ENCODE measurements at places on chromosomes 2 and 18. TPM values are rescaled to one million over a fixed set of nuclear protein-coding genes. Genes with fewer than 3 reads are reported as not detected.
A peak's percentile ranks its signal among the peaks of the same experiment; 100 is the strongest.

DNA sequence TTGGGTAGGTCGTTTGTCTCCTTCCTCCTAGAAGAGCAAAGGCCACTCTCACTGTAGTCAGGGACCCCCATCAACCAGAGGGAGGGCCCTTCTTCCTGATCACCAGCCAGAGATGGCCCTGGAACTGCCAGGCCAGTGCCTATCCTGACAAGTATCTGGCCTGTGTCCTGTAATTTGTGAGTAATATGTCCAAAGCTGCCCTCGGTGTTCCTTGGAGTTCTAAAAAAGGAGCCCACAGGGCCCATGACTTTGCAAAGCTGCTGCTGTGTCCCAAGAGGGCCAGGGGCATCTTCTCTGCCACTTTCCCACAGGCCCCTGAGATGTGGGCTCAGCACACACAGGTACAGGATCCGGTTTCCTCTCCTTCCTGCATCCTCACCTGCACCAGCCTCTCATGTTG, 212.4 kb downstream of the SEPTIN10 start:
- no peak for DNase-seq
- H3K4me3 ChIP-seq: no peak overlapping the region
- H3K27me3 ChIP-seq: no peaks in the 10 kb centered on the region
- no peaks in the 10 kb centered on the region for H3K4me1 ChIP-seq

GRCh38 chr2:37851428-37851827, 73.7 kb upstream of the RMDN2 start:
- no peaks in the 10 kb centered on the region for H3K27me3 ChIP-seq
- no peak overlapping the region for H3K27ac ChIP-seq
- H3K4me3 ChIP-seq: no peak overlapping the region
- no peak for DNase-seq

DNA sequence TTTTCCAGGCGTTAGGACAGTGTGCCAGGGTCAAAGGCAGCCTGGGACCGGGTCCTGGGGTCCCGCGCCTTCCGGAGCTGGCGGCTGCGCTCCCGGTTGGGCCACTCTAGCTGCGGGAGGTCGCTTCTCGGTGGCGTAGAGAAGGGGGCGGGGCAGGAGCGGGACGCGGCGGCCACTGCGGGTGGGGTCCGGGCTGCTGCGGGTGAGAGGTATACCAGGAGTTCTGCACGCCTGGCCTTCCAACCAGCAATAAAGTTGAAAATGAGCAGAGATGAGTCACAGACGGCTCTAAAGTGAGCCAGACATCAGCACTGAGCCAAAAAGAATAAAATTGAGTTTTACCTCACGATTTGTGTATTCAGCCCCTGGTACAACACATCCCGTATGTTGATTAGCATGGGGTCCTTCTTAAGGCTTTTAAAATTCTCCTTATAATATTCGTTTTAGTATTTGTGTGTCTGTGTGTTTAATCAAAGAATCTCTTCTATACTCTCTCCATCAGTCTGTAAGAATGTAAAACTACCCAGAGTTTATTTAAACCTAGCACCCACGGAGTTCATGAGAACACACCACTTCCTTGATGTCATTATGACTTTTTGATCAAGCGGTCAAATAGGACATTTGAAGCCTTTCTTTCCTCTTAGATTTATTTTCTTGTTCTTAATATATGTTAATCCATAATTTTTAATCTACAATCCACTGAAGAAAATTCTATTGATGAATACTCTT, at the start of gene C1GALT1C1L:
TSS of gene C1GALT1C1L (minus strand) at position 108 of the 729 bp plus-strand sequence. CDS start at position 1, 107 bp downstream.
- H3K4me1 ChIP-seq: no peaks in the 10 kb centered on the region
- no peak within 1 kb of the TSS for H3K4me3 ChIP-seq
- no peaks in the 10 kb centered on the region for H3K36me3 ChIP-seq

- H3K4me1 ChIP-seq: no peaks in the 10 kb centered on the region
- H3K27ac ChIP-seq: no peak overlapping the region
- no peak overlapping the region for H3K4me3 ChIP-seq
- H3K36me3 ChIP-seq: no peaks in the 10 kb centered on the region
Observed at GRCh38 chr2:237759176-237759575, 39.4 kb upstream of the RBM44 start.

The MEP1B gene
- total RNA-seq: 0.36 TPM

DNA sequence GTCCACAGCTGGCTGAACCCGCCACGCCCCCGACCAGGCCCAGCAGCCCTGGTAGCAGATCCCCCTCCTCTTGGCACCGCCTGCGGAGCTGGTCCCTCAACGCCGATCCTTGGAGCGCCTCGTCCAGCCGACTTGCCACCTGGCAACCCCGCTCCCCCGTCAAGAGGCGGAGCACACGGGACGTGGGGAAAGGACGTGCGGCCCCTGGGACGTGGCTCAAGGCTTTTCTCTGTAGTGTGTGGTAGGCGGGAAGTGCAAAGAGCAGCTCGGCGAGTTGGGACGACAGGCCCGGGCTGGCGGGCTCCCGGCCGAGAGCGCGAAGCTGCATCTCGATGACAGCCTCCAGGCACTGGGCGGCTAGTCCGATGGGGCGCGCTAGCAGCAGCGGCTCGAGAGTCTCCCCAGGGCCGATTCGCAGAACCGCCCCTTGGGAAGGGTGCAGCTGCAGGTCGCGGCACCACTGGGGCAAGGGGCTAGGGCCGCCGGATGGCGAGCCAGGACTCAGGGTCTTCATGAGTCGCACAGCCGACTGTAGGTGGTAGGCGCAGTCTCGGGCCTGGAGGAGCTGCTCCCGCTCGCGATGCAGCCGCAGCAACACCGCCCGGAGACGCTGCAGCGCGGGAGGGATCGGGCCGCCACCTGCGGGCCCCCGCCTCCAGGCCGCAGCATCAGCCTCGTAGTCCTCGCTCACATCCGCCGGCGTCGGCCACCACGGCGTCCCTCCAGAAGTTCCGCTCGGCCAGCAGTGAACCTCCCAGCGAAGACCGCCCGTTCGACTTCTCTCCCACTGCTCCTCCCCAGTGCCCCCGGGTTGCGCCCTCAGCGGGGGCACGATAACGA, 617 bp downstream of the CCDC142 start:
- peak overlapping the region; percentile 85 for H3K4me3 ChIP-seq
- peak overlapping the region; percentile 86 for H3K27ac ChIP-seq
- DNase-seq: peak; percentile 54

The SLC4A5 gene
- 1.5 TPM for total RNA-seq

GRCh38 chr2:139353874-139354273, 573.7 kb upstream of the NXPH2 start:
- no peaks in the 10 kb centered on the region for H3K36me3 ChIP-seq
- H3K27ac ChIP-seq: no peak overlapping the region
- no peaks in the 10 kb centered on the region for H3K27me3 ChIP-seq
- H3K4me3 ChIP-seq: no peak overlapping the region
- H3K4me1 ChIP-seq: no peaks in the 10 kb centered on the region

DNA sequence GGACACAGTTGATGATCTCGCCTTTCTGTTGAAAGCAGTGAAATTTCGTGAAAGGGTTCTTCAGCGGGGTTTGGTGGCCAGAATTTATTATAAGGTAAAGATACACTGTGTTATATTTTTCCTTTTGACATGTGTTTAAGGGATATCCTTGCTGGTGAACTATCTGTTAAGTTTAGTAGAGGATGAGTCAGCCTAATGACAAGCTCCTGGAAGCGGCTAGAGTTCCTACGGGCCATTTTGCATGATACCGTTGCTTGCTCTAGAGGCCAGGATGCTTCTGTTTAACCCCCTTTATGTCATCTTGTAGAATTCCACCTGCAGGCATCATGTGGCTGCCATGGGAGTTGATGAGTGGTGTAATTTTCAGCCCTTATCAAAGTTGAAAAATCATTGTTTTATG, 124.8 kb upstream of the BCL2L11 start:
- no peak for DNase-seq
- H3K4me1 ChIP-seq: peaks cover 10% of the 10 kb centered on the region
- no peak overlapping the region for H3K4me3 ChIP-seq
- no peak overlapping the region for H3K27ac ChIP-seq

- no peak overlapping the region for H3K27ac ChIP-seq
- no peaks in the 10 kb centered on the region for H3K4me1 ChIP-seq
- no peak for DNase-seq
Observed at GRCh38 chr2:11995456-11995855, 249.0 kb downstream of the LPIN1 start.
